CD14-positive monocyte (primary cell): ENCODE measurements at places on chromosomes 12 and 14. TPM values are rescaled to one million over a fixed set of nuclear protein-coding genes. Genes with fewer than 3 reads are reported as not detected.

Gene ITPK1
- polyA plus RNA-seq: 144 and 151 TPM in 2 replicates

Gene C1QL4
- not detected for polyA plus RNA-seq

Gene MGST1
- 42.0 and 84.8 TPM in 2 replicates for polyA plus RNA-seq

Gene TBX5
- polyA plus RNA-seq: not detected in 2 replicates

Gene ATF7IP
- polyA plus RNA-seq: 51.7 TPM

Gene SLC2A14
- polyA plus RNA-seq: 0.29 TPM

Gene APOF
- polyA plus RNA-seq: not detected

Gene GPRC5D
- polyA plus RNA-seq: 0.49 TPM in 1 of 2 replicates, not detected in the other

Gene WNT1
- not detected for polyA plus RNA-seq

Gene GYS2
- not detected for polyA plus RNA-seq

Gene GLS2
- polyA plus RNA-seq: not detected

Gene AICDA
- 0.13 TPM in 1 of 2 replicates, not detected in the other for polyA plus RNA-seq

Gene OVCH1
- 0.03 TPM in 1 of 2 replicates, not detected in the other for polyA plus RNA-seq

Gene SOS2
- polyA plus RNA-seq: 9.3 TPM

Gene KERA
- polyA plus RNA-seq: not detected

Gene ARPC3
- polyA plus RNA-seq: 1,727 TPM

Gene ABCD2
- not detected for polyA plus RNA-seq

Gene ERBB3
- not detected for polyA plus RNA-seq

Gene DBX2
- not detected for polyA plus RNA-seq

Gene MYF6
- polyA plus RNA-seq: not detected

Gene CISTR
- polyA plus RNA-seq: not detected

Gene C12orf42
- polyA plus RNA-seq: not detected in 2 replicates

Gene CLEC6A
- 3.2 TPM for polyA plus RNA-seq

Gene ALDH2
- 272 and 314 TPM in 2 replicates for polyA plus RNA-seq

Gene NFE2
- polyA plus RNA-seq: 79.5 TPM

Gene CCDC184
- not detected for polyA plus RNA-seq

Gene SRSF9
- polyA plus RNA-seq: 200 TPM

Gene RASSF9
- not detected for polyA plus RNA-seq

Gene CAPZA3
- not detected for polyA plus RNA-seq

Gene KRT8
- polyA plus RNA-seq: 0.16 and 0.23 TPM in 2 replicates

Gene CEBPE
- polyA plus RNA-seq: 0.73 TPM

Gene ARHGEF25
- not detected for polyA plus RNA-seq

Gene NKX2-1
- not detected in 2 replicates for polyA plus RNA-seq

Gene MVK
- polyA plus RNA-seq: 1.1 TPM

Gene OR6C2
- polyA plus RNA-seq: 0.18 TPM

Gene AQP2
- polyA plus RNA-seq: not detected

Gene YEATS4
- polyA plus RNA-seq: 20.9 TPM

Gene ZNF891
- polyA plus RNA-seq: 0.18 TPM

Gene SOX5
- not detected for polyA plus RNA-seq

Gene SOAT2
- not detected for polyA plus RNA-seq

Gene BCL11B
- not detected for polyA plus RNA-seq

Gene TNS2
- polyA plus RNA-seq: 0.05 and 0.14 TPM in 2 replicates
